CD14-positive monocyte (primary cell): ENCODE measurements at places on chromosomes 7 and 10.

DNA sequence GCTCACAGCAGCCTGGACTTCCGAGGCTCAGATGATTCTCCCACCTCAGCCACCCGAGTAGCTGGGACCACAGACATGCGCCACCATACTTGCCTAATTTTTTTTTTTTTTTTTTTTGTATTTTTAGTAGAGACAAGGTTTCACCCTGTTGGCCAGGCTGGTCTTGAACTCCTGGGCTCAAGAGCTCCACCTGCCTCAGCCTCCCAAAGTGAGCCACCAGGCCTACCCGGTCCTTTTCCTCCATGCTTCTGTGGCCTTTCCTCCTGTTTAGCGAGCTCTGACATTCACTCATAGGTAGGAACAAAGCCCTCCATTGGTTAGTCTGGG lies 50.1 kb upstream of the SRPK2 start:
- DNase-seq: no peak

GRCh38 chr7:1694611-1695511 lies 24.8 kb downstream of the ELFN1 start:
- no peak for DNase-seq

DNA sequence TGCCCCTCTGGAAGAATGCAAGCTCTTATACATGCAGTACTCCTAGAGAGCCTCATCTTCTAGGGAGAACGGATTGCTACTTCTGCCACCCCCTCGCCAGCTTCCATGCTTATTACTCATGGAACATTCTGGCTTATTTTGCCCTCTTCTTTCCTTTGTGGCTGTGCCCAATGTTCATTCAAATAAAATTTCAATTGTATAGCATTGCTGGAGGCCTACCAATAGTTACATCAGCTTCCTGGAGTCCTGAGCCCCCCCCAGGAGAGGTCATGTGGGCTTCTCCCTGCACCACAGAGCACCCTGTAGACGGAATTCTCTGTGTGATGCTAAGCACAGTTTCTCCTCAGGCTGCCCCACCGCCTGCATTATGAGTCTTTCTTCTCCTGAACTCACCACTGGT lies 1094.0 kb downstream of the KCNMA1 start:
- no peak for DNase-seq

GRCh38 chr10:100909501-100910263 lies 3.1 kb upstream of the SLF2 start:
- no peak for DNase-seq

DNA sequence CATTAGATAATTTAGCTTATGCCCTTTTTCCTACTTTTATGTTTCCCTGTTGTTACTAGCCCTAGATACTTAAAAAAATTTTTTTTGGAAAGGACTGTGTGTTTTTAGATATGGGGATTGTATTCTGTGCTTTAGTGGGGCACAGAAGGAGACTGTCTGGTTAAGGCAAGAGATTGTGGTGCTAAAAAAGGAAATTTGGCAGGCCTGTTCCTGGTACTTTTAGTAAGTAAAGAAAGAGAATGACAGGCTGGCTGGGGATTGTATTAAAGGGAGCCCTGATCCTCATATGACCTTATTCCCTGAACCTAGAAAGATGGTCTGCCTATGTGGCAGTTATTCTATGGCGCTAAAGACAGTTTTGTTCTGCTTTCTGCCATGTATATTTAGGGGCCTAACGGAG lies 74.8 kb downstream of the AUTS2 start:
- DNase-seq: no peak

- peak; percentile 72 for DNase-seq
Observed at GRCh38 chr7:151875942-151876898, 695 bp downstream of the PRKAG2 start.

- no peak for DNase-seq
Observed at GRCh38 chr10:130689743-130690626, 553.8 kb downstream of the GLRX3 start.

DNA sequence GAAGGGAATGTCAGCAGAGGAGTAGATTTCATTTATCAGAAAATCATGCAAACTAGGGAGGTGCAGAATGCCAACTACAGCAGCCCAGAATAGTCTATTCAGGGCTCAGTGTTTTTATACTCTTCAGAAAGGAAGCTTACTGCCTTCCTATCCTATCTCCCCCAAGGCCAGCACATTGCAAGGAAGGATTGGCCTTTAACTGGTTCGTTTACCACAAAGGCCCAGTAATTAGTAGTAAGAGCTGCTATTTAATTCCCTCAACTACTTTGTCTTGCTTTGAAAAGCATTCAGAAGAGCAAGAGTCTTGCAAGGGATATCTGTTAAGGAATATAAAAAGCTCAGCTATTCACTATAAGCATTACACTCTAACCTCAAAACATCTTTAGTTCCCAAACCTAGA lies 86.4 kb upstream of the RNF148 start:
- DNase-seq: no peak

DNA sequence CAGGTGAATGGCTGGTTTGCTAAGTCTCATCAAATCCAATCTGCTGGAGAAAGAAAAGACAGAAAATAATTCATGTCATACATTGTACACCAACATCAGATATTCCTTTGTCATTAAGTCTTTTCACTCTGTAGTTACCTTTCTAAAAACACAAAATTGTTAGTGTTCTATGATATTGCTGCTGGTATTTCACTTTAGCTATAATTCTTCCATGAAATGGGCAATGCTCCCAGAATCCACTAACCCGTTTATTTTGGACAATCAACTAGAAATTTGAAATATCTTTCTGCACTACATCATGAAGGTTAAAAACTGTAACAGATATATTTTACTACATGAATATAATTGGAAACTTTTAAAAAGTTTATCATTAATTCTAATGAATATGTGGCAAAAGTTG lies 181.3 kb downstream of the C7orf25 start:
- DNase-seq: no peak

DNA sequence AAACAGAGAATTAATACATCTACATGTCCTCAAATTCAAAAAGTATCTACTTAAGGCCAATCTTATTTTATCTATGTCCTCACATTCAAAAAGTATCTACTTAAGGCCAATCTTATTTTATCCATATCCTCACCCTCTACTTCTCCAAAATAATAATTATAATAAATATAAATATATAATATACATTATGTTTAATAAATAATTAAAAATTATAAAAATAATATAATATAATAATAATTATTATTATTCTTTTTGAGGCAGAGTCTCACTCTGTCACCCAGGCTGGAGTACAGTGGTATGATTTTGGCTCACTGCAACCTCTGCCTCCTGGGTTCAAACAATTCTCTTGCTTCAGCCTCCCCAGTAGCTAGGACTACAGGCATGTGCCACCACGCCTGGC lies 784.9 kb downstream of the DNAJB9 start:
- DNase-seq: no peak

GRCh38 chr10:126247446-126247975 lies 140.8 kb downstream of the ADAM12 start:
- no peak for DNase-seq

- no peak for DNase-seq
Observed at GRCh38 chr10:15314482-15315045, 56.5 kb downstream of the FAM171A1 start.

DNA sequence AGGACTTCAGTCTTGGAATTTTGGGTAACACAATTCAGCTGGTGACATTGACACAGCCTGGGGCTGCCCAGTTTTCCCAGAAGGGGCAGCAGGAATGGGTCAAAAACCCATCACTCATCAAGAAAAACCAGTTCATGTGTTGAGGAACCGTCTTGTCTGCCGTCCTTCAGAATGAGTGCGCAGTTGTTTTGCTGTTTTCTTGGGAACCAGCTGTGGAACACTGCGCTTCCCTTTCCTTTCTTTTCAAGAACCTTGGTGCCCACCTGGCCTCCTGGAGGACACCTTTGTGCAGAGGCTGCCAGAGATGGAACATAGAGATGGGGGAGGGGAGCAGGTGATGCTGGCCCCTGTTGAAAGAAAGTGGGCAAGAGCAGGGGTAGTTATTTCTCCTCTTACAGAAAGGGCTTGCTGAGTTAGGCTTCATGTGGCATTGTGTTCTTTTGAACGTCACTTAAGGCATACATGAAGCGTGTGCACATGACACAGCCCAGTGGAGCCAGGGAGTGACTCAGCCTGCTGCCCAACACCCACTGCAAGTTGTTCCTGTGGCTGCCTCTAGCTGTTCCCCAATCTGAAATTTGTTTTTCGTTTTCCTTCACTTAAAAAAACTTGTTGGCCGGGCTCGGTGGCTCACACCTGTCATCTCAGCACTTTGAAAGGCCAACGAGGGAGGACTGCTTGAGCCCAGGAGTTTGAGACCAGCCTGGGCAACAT lies 87.4 kb upstream of the TNS3 start:
- peak; percentile 92 for DNase-seq

- no peak for DNase-seq
Observed at GRCh38 chr7:155698633-155699032, 54.2 kb downstream of the RBM33 start.
